ENCODE measurements at places on chromosomes 3 and 15. TPM values are rescaled to one million over a fixed set of nuclear protein-coding genes. Genes with fewer than 3 reads are reported as not detected.

SLC6A20 gene
- not detected for total RNA-seq

ARGFX gene
- total RNA-seq: not detected

CGGBP1 gene
- 120 TPM for total RNA-seq

- no peak for DNase-seq
Observed at GRCh38 chr3:49498648-49499047, 28.6 kb downstream of the DAG1 start.

- no peak for DNase-seq
Observed at GRCh38 chr3:99713440-99713839, 75.0 kb downstream of the COL8A1 start.

CFAP100 gene
- total RNA-seq: not detected

DNA sequence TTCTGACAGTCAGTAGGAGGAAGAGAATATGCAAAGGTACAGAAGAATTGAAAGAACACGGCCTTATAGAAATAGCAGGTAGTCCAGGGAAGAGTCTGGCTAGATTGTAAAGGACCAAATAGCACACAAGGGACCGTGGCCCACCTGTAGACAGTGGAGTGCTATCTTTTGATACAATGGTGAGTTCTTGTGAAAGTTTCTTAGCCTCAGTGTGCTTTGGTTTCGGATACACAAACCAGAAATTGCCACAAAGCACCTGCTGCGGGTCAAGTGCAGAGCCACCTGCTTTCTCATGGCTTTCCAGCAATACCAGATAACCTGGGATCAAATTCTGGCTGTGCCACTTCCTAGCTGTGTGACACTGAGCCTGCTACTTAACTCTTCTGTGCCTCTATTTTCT is 36.6 kb upstream of the TUBGCP5 start:
- DNase-seq: no peak

PLSCR5 gene
- not detected for total RNA-seq

DNA sequence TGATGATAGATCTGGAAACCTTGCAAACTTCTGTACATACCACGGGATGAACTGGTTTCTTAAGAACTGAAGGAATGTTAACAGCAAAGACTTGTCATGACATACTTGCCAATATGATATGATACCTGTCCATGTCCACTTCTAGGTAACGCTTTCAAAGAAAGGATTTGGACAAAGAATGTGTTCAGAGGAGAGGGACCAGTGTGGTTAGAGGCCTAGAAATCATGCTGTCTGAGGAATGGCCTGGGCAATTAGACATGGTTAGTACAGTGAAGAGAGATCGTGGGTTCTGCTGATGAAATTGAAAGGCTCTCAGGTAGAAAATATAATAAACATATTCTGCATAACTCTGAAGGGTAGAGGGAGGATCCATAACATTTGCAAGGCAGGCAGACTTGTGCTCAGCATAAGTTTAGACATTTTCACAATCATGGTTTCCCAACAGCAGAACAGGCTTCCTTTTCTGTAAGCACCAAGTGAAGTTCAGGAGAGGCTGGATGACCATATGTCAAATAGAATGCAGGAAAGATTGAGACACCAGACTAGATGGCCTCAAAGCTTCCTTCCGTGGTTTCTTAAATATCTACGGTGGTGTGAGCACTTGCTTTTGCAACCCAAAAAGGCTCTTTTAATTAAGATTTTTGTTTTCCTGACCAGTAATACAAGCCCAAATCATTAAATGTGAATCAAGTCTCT is 39.9 kb downstream of the TGFBR2 start:
- no peak for DNase-seq

B3GALNT1 gene
- total RNA-seq: 3.0 TPM

DNA sequence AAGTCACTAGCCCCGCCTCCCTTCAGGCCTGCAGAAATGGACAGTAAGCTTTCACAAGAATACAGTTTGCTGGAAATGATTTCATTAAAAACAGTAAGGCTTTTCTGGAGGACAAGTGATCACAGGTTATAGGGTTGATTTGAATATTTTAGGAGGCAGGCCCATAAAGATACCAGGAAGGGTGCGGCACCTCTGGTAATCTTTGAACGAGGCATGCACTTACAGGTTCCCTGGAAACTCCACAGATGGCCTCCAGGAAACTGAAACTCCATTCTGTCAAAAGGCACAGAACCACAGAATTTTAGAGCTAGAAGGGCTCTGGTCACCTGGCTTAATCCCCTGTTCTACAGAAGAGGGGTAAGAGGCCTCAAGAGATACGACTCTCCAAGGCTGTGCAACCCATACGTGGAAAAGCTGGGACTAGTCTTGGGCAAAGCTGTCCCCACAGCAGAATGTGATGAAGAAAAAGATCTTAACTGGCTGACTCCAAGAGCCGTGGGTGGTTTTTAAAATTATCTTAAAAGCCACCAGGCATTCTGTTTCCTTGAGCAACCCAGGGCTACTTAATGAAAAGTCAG is 1.2 kb downstream of the STARD5 start:
- DNase-seq: no peak

BAHD1 gene
- total RNA-seq: 32.7 TPM

GRCh38 chr3:106534206-106534605 is 665.4 kb upstream of the CBLB start:
- DNase-seq: no peak

- no peak for DNase-seq
Observed at GRCh38 chr3:12879191-12879815, 37.9 kb upstream of the RPL32 start.

GRCh38 chr3:197807969-197808587 is 17.0 kb downstream of the LRCH3 start:
- no peak for DNase-seq

GRCh38 chr3:49602049-49602554 is 47.8 kb downstream of the BSN start:
- no peak for DNase-seq
